ENCODE measurements at places on chromosomes 7 and 10.
A peak's percentile ranks its signal among the peaks of the same experiment; 100 is the strongest.

DNA sequence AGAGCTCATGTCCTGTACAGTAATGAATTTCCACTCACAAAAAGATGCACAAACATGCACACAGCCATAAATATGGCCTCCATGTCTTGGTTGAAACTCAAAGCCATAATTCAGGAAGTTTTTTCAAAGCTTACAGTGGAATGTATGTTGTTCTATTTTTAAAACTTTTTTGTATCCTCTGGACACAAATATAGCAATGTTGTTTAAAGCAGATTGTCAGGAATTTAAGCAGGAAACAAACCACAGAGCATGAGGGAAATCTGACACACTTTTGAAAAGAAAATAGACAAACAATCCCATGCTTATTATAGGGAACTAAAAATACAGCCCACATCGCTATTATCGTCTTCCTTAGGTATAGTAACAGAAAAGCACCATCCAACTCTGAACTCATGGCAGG is 21.5 kb downstream of the LRRN3 start:
- DNase-seq = no peak

DNA sequence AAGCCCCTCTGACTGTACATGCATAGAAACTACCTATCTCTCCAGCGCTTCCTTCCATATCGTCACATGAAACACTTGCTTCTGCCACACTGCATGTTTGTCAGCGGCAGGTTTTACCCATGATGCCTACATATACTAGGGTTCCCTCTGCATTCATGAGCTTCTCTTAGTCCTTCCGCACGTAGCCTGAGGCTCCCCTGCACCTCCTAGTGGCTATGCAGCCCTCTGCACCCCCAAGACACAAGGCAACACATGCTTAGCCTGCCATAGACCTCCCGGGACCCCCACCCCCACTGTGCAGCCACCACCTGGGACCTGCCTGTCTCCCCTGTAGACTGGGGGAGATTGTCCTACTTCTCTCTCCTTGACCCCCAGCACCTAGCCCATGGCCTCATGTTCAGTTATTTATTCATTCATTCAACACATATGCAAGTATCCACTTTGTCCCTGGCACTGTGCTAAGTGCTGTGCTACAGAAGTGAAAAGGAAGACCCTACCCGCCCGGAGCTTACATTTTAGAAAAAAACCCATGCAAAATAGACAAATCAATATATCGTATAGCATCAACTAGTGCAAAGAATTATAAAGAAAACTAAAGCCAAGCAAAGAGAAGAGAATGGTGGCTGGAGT is 23.5 kb downstream of the TMEM273 start:
- DNase-seq = no peak

GRCh38 chr7:148356303-148356702 is 234.3 kb upstream of the C7orf33 start:
- no peak for DNase-seq

DNA sequence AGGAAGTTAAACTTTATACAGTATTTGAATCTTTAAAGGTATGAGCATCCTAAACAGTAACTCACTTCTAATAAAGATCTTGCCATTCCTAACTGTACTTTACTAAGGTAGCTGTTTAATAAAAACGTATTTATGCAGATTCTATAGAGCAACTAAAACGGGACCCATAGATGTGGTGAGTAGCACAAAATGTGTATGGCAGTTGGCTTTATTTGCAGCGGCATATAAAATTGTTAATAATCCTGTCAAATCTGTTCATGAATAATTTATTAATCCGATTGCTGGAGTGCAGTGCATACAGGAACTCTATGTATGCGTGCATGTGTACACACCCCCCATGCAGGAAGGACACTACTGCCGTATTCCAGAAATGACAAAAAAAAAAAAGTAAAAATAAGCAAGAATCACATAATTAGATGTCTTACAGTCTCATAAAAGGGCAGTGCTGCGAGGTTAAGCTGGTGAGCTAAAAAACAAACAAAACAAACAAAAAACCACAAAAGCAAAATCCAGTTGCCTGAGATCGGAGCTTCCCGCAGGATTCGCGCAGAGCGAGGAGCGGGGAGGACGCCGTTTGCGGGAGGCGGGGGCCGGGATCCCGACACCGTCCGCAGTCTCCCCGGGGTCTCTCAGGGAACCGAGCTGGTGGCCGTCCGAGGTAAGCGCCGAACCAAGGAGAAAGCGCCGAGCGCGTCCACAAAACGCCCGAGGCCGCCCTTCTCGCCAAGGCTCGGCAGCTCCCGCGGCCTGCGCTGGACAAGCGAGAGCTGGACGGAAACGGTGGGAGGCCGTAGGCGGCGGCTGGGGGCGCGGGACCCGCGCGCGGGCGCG is 518 bp upstream of the COMMD3 start:
- DNase-seq = no peak

- DNase-seq = no peak
Measured at GRCh38 chr7:12386313-12386740, 17.3 kb downstream of the VWDE start.

- DNase-seq = no peak
Measured at GRCh38 chr10:27659786-27660185, 85.8 kb downstream of the MKX start.

DNA sequence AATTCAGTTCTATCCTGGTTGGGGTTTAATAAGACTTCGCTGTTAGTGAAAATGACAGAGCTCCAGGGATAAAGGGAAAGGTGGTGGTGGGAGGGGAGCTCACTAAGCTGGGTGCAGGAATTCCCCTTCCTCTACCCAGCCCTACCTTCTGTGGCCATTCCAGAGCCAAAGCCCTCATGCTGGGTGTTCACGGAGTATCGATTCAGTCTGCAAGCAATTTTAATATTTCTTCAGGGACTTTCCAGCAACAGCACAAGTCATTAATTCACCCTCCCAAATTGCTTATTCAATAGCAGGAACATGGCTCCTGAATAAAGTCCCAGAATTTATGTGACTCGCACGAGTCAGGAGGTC is 22.0 kb downstream of the PAX2 start:
- no peak for DNase-seq

DNA sequence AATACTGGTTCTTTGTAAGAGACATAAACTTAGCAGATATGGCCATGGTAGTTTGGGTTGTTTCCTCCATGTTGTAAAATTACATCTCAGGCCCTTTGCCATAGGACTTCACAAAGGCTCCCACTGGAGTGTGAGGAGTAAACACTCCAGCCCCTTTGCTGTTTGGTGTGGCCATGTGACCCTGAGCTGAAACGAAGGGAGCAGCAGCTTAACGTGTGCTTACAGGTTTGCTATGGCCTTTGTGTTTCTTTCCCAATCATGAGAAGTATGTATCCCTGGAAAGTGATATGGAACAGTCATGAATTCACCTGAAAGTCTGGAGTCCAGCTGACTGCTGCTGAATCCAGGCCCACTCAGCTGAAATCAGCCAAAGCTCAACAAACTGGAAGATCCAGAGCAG is 23.8 kb upstream of the SFTPA1 start:
- no peak for DNase-seq

GRCh38 chr10:24589265-24589664 is 134.4 kb downstream of the ARHGAP21 start:
- no peak for DNase-seq

- no peak for DNase-seq
Measured at GRCh38 chr7:80603940-80604339, 34.5 kb upstream of the CD36 start.

DNA sequence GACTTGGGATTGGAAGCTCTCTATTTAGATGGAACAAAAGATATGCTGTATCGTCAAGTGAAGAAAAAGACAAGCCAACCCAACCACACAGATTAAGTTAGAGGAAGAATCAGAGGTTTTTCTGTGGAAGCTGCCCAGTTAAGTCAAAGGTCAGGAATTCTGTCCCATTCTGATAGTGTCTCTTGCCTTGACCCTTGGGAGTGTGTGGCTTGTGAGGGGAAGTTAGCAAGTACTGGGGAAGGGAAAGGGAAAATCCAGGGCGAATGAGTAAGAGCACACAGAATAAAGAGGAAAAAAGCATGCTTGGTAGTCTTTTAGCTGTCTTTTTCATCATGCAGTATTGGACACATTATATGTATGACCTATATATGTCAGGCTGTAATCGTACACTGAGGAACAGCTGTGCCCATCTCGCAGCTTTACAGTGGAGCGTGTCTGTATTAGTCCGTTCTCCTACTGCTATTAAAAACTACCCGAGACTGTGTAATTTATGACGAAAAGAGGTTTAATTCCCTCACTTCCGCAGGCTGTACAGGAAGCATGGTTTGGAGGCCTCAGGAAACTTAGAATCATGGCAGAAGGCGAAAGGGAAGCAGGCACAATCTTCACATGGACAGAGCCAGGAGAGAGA is 197.2 kb downstream of the GALNT17 start:
- no peak for DNase-seq

GRCh38 chr7:20793248-20793647 is 6.6 kb upstream of the SP8 start:
- DNase-seq = no peak

DNA sequence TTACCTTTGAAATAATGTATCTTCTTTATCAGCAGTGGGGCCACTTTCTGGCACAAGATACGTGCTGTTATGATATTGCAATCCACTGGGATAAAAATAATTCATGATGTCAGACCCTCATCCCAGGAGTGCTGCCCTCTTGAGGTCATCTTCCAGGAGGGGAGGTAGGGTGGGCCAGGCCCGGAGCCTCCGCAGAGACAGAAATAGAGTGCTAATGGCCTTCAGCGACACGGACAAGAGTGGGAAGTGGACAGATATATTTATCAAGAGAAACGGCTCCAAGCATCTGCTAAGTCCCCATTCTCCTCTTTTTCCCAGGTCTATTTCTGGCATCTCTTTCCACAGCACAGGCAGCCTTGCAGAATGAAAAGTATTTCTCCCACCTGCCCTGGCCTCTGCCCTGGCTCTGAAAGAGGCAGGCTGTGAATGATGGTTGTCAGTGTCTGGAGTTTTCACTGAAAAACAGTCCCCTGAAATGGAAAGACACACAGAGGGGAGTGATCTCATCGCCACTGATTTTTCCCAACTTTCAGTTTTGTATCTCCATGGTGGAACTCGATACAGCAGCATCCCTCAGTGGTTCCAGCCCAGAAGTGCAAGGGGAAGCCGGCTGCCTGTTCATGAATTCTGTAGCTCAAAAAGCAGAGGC is 251.7 kb upstream of the MYO3A start:
- DNase-seq = no peak

GRCh38 chr7:71991586-71991985 is 420.6 kb downstream of the CALN1 start:
- no peak for DNase-seq

- no peak for DNase-seq
Measured at GRCh38 chr7:36606976-36607720, 117.1 kb downstream of the AOAH start.

DNA sequence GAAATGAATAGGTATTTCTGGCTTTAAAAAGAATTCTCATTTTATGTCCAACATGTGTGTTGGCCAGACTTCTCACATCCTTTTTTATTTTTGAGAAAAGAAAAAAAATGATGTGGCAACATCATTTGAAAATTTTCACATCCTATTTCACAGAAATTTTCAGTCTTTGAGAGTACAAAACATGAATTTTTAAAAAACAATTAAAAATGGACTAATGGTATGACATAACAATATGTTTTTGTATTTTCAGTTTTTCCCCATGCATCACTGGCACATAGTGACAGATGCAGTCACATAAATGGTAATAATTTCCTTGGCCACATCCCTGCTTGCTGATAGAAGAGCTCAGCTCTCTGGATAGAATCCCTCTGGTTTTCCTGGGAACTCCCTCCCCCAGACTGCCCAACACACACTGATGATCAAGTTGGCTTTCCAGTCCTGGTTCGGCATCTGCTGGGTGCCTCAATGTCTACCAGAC is 188.5 kb upstream of the AGR3 start:
- DNase-seq = no peak

DNA sequence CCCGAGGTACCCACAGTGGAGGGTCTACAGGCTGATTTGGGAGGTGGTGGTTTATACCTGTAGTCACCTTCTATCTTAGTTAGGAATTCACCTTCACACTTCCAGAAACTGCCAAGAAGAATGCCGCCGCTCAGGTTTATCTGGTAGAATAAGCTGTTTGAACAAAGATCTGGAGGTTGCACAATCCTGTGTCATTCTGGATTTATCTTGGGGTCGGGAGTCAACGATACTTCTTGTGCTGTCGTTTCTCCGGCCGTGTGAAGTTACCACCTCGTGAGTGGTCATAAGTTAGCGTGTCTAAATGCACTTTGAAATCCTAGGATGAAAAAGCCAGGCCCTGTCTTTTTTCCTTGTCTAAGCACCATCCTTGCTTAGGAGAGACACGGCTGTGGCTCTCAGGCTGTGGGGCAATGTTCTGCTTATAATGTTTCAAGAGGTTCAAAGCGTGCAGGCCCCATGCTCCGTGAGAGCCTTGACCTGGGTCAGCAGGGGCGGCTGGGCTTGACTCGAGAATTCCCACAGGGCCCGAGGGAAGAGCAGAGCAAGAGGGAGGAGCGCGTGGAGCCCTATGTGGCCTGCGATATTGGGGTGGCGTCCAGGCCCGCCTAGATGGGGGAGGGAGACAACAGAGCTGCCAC is 35.5 kb downstream of the GRIFIN start:
- DNase-seq = no peak

GRCh38 chr7:2431260-2431867 is 28.0 kb downstream of the CHST12 start:
- DNase-seq = no peak

- DNase-seq = no peak
Measured at GRCh38 chr7:77797734-77798393, 370 bp downstream of the TMEM60 start.

- DNase-seq = peak; percentile 16
Measured at GRCh38 chr10:21989453-21990154, 13.9 kb downstream of the DNAJC1 start.

DNA sequence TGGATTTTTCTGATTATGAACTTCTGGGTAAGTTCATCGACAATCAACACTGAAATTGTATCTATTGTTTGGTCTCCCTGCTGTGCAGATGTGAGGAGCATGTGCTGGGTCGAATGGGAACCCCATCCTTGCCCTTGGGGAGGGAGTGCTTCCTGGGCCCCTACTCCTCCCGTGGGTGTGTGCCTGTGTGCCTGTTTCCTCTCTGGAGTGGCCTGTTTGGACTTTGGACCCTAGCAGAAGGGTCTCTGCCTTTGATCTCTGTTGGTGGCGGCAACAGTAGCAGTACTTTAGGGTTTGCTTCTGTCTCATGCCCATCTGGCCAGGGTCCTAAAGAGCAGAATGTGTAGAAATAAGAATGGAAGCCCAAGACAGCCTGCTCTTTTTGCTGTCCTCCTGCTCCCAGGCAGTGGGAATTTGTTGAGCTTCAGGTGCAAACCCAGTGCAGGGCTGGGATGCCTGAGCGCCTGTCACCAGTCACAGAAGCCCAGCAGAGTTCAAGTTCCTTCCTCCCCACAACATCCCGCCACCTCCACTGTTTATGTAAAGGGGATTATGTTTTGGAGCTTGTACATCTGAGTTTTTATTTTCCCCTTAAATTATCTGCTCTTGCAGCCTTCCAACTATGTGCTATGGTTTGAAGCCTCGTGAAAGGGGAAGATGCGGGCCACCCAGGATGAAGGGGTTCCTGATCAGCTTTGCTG is 1.5 kb upstream of the TACR2 start:
- DNase-seq = no peak

GRCh38 chr7:81789406-81790119 is 19.7 kb upstream of the HGF start:
- no peak for DNase-seq
